ENCODE measurements at places on chromosomes 3 and 15. TPM values are rescaled to one million over a fixed set of nuclear protein-coding genes. Genes with fewer than 3 reads are reported as not detected.

- no peak for DNase-seq
These were observed 135.6 kb downstream of the TPRA1 start for GRCh38 chr3:127454968-127455367.

DNA sequence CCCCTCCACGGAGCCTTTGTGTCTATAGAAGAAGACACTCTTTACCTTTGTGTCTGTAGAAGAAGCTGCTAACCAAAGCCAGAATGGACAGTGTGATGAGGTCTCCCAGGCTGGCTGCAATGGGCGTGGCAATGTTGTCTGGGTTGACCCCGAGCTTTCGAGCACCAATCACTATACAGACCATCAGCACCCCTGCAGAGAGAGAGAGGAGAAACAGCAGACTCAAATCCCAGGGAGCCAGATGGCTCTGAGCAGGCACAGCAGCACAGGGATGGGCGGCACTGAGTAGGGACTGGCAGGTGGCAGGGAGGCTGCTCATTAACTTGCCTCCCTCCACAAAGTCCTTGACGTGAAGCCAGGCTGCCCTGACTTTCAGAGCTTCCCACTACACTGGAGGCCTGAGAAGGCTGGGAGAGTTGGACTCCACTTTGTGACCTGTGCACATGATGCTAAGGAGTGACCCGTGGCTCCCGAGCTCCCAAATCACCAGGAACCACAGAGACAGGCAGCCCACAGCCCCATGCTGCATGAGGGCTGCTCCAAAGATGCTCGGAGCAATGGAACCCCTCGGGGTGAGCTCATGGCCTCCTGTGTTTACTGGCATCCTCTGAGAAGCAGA lies 53.9 kb downstream of the ROPN1B start:
- DNase-seq, result peak; percentile 34

DNA sequence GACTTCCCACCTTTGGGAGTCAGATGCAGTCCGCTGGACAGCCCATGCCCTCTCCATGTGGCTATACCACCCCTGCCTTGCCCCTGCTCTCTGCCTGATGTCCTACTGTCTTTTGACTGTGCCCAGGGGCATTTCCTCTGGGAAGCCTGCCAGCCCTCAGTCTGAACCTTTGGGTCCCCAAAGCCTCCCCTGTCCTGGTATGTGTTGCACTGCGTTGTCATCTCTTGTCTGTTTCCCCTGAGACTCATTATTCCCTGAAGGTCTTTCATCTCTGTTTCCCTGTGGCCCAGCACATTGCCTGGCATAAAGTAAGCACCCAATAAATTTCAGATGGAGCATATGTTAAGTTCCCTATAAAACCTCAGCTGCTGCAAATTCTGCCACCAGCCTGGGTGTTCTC lies 236.6 kb upstream of the CTDSPL start:
- DNase-seq, result no peak

The CFAP44 gene
- 2.7 TPM for total RNA-seq

All from activated CD4-positive, alpha-beta T cell treated with anti-CD3 and anti-CD28 coated beads, Interleukin-2, amount 10 ng/mL, durations not matched to agents 24 days and 14 days (primary cell).